ENCODE measurements at places on chromosomes 12 and 14.
A peak's percentile ranks its signal among the peaks of the same experiment; 100 is the strongest.

DNA sequence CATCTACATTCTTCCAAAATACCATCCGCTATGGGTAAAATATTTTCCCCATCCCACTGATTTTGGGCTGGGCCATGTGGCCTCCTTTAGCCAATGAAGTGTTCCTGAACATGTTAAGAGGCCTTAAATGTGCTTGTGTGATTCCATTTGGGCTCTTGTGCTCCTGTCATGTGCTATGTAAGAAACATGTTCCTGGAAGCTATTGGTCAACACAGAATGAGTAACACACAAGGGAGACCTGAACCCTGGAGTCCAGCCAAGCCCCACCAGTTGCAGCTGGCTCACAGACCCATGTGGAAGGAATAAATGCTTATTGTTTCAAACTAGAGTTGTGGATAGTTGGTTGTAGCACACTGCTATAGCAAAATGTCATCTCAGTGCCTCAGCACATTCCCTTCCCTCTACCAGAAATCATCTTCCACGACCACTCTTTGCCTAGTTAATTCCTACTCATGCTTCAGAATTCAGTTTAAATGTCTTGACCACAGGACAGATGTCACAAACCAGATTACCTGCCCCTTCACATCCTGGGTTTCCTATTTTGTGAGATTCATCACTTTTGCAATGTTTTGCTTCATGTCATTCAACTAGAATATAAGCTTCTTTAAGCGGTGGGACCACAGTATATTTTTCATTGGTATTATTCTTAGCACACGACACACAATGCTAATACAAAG lies 217.3 kb upstream of the EEA1 start:
- DNase-seq = no peak

DNA sequence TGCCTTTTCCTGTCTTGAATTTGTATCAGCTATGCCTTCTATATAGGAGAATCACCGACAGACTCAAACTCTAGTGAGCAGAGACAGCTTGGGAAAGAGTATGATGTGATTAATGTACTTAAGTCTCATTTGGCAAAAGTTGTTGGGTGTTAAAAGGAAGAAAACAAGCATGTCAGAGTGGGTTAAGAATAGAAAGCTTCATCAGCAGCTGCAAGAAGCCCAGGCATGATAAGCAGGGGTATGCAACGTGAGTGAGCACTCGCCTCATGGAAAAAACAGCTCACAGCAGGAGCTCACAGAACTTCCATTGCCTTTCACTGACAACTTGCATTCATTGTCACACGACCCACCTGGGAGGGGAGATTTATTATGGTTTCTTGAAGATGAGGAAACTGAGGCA lies 35.9 kb upstream of the WNK1 start:
- DNase-seq = no peak

DNA sequence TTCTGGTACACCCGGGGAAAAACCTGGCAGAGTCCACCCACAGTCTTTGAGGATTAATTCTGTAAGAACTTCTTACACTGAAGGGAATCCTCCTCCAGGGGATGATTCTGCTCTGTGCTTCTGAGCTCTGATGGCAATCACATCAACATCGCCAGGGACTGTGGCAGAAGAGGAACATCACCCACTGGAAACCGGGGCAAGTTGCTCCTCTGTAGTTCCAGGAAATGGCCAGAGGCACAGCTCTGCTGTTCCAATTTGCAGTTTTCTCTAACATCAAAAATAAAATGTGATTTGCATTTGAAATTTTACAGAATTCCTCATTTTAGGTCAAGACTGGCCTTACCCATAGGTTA lies 207.6 kb downstream of the DAD1 start:
- DNase-seq = no peak

DNA sequence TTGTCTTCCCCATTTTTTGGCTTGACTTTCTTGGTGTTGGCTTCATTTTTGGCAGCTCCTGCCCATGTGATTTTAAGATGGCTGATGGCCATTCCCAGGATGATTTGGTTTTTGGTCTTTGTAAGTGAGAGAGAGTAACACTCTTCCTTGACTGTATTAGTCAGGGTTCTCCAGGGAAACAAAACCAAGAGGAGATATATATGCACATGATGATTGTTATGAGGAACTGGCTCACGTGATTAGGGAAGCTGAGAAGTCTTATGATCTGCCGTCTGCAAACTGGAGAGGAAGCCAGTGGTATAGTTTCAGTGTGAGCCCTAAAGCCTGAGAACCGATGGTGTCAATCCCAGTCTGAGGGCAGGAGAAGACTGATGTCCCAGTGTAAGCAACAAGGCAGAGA lies 146.6 kb downstream of the NRXN3 start:
- DNase-seq = no peak

- no peak for DNase-seq
These were observed 268.9 kb downstream of the FLRT2 start for GRCh38 chr14:85798856-85799255.

- DNase-seq = no peak
These were observed 1108.5 kb downstream of the SLC16A7 start for GRCh38 chr12:60704171-60704914.

- DNase-seq = peak; percentile 85
These were observed 68.0 kb downstream of the RNF34 start for GRCh38 chr12:121467638-121468498.

GRCh38 chr14:88203291-88203690 lies 119.8 kb downstream of the KCNK10 start:
- DNase-seq = no peak

- DNase-seq = no peak
These were observed 52.4 kb downstream of the CLMN start for GRCh38 chr14:95267306-95267705.

DNA sequence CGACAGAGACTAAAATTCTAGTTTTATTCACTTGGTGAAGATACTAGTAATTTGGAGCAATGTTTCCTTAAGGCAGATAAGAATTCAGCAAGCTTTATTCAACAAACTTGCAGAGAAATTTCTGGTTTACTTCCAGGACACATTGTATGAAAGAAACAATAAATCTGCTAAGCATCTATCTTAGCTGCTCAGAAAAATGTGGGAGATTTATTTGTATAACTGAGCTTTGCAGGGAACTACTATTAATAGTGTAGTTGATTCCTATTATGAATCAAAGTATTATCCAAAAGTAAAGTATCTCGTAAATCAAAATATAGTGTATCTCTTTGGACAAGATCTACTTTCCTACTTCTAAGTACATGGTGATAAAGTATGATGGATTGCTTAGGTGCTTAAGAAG lies 239.4 kb upstream of the TMTC1 start:
- no peak for DNase-seq

- no peak for DNase-seq
These were observed 89.4 kb upstream of the GRIP1 start for GRCh38 chr12:66768293-66768692.

- DNase-seq = no peak
These were observed 78.2 kb downstream of the PHLDA1 start for GRCh38 chr12:75953312-75953906.

GRCh38 chr12:98002887-98003493 lies 512.4 kb upstream of the TMPO start:
- peak; percentile 26 for DNase-seq

All from right kidney (tissue), 9 donors.